ENCODE measurements at places on chromosomes 6 and 20.

GRCh38 chr6:166179704-166180103 lies 12.1 kb upstream of the TBXT start:
- no peaks in the 10 kb centered on the region for H3K36me3 ChIP-seq
- DNase-seq = no peak
- no peak overlapping the region for H3K4me3 ChIP-seq
- no peaks in the 10 kb centered on the region for H3K4me1 ChIP-seq
- H3K27me3 ChIP-seq = no peaks in the 10 kb centered on the region
- no peak overlapping the region for H3K27ac ChIP-seq

DNA sequence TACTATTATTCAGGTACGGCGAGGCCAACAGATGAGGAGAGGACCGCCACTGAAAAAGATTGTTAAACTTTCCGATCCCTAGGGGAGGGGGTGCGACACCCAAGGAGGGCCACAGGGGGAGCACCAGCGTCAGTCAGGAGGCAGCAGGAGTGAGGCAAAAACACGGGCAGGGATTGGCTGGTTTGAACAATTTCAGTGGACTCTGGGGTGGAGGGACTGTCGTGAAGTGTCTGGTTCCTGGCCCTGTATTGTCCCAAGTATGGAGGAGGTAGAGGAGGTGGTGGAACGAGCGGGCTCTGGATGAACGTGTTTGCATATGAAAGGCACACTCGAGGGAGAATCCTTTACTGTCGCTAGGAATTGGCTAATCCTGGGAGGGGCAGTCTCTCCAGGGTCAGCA lies 32.5 kb upstream of the MCUR1 start:
- no peaks in the 10 kb centered on the region for H3K27me3 ChIP-seq
- H3K36me3 ChIP-seq = no peaks in the 10 kb centered on the region
- no peak overlapping the region for H3K27ac ChIP-seq

- no peak overlapping the region for H3K4me3 ChIP-seq
- H3K27ac ChIP-seq = no peak overlapping the region
- H3K36me3 ChIP-seq = no peaks in the 10 kb centered on the region
- no peak for DNase-seq
- peaks cover 12% of the 10 kb centered on the region for H3K4me1 ChIP-seq
Observed at GRCh38 chr6:150586850-150587359, 12.8 kb upstream of the PLEKHG1 start.

GRCh38 chr20:53547664-53548239 lies 45.9 kb downstream of the ZNF217 start:
- H3K27me3 ChIP-seq = no peaks in the 10 kb centered on the region
- no peak overlapping the region for H3K4me3 ChIP-seq
- peak; percentile 40 for DNase-seq
- H3K36me3 ChIP-seq = no peaks in the 10 kb centered on the region
- H3K4me1 ChIP-seq = no peaks in the 10 kb centered on the region

DNA sequence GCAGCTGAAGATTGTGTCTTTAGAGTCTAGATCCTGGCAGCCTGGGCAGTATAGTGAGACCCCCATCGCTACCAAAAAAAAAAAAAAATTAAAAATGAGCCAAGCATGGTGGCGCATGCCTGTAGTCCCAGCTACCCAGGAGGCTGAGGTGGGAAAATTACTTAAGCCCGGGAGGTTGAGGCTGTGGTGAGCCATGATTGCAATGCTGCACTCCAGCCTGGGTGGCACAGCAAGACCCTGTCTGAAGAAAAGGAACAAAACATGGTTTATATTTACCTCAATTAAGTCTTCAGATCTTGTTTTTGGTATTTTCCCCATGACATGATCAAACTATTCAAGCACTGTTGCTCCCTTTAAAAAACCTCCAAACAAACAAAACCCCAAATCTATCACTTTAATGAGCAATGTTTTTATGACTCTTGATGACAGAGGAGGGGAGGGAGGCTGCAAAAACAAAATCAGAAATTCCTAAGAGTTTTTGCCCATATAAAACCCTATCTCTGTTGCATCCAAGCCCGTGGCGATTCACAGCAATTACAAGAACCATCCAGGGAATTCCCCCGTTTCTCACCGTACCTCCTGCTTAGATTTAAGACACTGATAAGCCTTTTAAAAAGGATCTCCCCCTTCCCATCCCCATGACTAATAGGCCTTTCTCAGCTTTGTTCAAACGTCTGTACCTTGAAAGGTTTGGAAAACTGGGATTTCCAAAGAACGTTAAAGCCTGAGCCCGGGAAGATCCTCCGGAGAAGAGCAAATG lies 259.9 kb downstream of the BMP7 start:
- peaks cover 49% of the 10 kb centered on the region for H3K27me3 ChIP-seq
- H3K4me1 ChIP-seq = no peaks in the 10 kb centered on the region
- H3K4me3 ChIP-seq = no peak overlapping the region
- H3K27ac ChIP-seq = no peak overlapping the region
- H3K36me3 ChIP-seq = no peaks in the 10 kb centered on the region

GRCh38 chr20:41960166-41960565 lies 342.0 kb upstream of the CHD6 start:
- peaks cover 18% of the 10 kb centered on the region for H3K4me1 ChIP-seq
- peak overlapping the region; percentile 43 for H3K27ac ChIP-seq
- no peak overlapping the region for H3K4me3 ChIP-seq
- H3K36me3 ChIP-seq = no peaks in the 10 kb centered on the region

GRCh38 chr20:33914919-33915318 lies 78.8 kb upstream of the RALY start:
- no peak overlapping the region for H3K27ac ChIP-seq
- peaks cover 6% of the 10 kb centered on the region for H3K4me1 ChIP-seq
- H3K27me3 ChIP-seq = no peaks in the 10 kb centered on the region
- no peak overlapping the region for H3K4me3 ChIP-seq
- no peak for DNase-seq
- H3K36me3 ChIP-seq = no peaks in the 10 kb centered on the region

GRCh38 chr6:46320505-46320904 lies 149.7 kb upstream of the ENPP5 start:
- no peak for DNase-seq
- no peaks in the 10 kb centered on the region for H3K27me3 ChIP-seq
- H3K4me3 ChIP-seq = no peak overlapping the region
- no peaks in the 10 kb centered on the region for H3K36me3 ChIP-seq
- H3K27ac ChIP-seq = no peak overlapping the region

DNA sequence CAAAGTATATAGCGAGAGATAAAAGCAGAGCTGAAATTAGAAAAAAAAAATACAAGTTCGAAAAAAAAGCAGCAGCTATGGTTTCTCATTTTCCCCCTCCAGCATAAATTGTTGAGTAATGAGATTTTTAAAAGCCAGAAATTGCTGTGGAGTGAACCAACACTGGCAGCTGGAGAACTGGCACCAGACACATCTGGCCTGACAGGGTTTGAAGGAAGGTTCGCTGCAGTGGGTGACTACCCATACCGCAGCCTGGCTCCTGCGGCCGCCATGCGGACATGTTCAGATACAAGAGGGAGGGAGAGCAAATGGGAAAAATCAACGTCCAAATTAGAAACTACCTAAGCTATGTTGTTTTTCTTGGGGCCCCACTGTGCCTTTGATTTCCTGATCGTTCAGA lies 3.3 kb downstream of the APCDD1L start:
- peaks cover 11% of the 10 kb centered on the region for H3K27me3 ChIP-seq
- H3K4me1 ChIP-seq = no peaks in the 10 kb centered on the region
- no peak overlapping the region for H3K4me3 ChIP-seq
- H3K36me3 ChIP-seq = no peaks in the 10 kb centered on the region
- DNase-seq = no peak

GRCh38 chr20:16490696-16491095 lies 82.6 kb downstream of the KIF16B start:
- H3K4me3 ChIP-seq = no peak overlapping the region
- no peaks in the 10 kb centered on the region for H3K36me3 ChIP-seq
- H3K4me1 ChIP-seq = peaks cover 5% of the 10 kb centered on the region
- no peaks in the 10 kb centered on the region for H3K27me3 ChIP-seq
- H3K27ac ChIP-seq = no peak overlapping the region

GRCh38 chr20:61295249-61295648 lies 43.2 kb downstream of the CDH4 start:
- DNase-seq = peak; percentile 13
- no peak overlapping the region for H3K27ac ChIP-seq
- 0 out of 2 replicates have a peak, but pooled peaks cover 5% of the 10 kb centered on the region for H3K4me1 ChIP-seq
- no peak overlapping the region for H3K4me3 ChIP-seq
- no peaks in the 10 kb centered on the region for H3K36me3 ChIP-seq

GRCh38 chr6:26554697-26555504 lies 16.7 kb downstream of the HMGN4 start:
- no peaks in the 10 kb centered on the region for H3K4me1 ChIP-seq
- H3K36me3 ChIP-seq = no peaks in the 10 kb centered on the region
- DNase-seq = peak; percentile 49
- no peaks in the 10 kb centered on the region for H3K27me3 ChIP-seq
- H3K4me3 ChIP-seq = peak overlapping the region; percentile 60

GRCh38 chr20:21516180-21516567 lies 2.3 kb upstream of the NKX2-2 start:
- no peak for DNase-seq
- H3K4me3 ChIP-seq = no peak overlapping the region
- no peak overlapping the region for H3K27ac ChIP-seq
- no peaks in the 10 kb centered on the region for H3K4me1 ChIP-seq
- H3K27me3 ChIP-seq = no peaks in the 10 kb centered on the region

DNA sequence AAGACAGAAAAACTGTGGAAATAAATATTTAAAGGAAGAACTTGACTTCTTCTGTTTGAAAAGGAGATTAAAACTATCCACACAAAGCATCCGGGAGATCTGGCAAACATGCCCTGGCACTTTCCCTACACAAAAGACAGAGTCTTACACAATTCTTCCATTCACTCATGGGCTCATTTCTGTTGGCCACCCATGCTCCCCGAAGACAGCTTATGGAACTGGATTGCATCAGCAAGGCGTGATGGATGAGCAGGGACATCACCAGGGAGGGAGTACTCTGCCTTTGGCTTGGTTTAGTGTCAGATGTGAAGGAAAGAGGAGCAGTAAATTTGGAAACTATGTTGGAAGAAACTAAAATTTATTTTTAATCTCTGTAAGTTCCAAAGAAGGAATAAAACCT lies 379.3 kb downstream of the CD109 start:
- no peak overlapping the region for H3K27ac ChIP-seq
- no peak for DNase-seq
- H3K4me1 ChIP-seq = no peaks in the 10 kb centered on the region
- H3K27me3 ChIP-seq = no peaks in the 10 kb centered on the region
- no peaks in the 10 kb centered on the region for H3K36me3 ChIP-seq

DNA sequence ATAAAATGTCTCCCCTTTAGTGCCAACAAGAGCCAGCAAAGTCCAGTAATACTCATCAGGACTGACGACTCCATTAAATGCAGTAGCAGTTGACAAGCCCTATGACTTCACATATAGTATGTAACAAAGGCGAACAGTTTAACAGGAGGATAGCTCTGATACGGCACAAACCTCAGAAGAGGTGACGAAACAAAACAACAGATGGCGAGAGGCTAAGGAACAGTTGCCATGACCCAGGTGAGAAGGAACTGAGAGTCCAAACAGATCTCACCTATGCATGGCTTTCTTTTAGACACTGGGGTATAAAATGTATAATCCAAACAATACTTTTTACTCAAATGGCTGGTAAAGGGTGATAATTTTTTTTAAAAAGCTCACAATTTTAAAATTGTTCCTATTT lies 37.1 kb downstream of the SYNE1 start:
- DNase-seq = no peak
- H3K27ac ChIP-seq = no peak overlapping the region
- no peaks in the 10 kb centered on the region for H3K36me3 ChIP-seq
- no peaks in the 10 kb centered on the region for H3K27me3 ChIP-seq
- H3K4me3 ChIP-seq = no peak overlapping the region

DNA sequence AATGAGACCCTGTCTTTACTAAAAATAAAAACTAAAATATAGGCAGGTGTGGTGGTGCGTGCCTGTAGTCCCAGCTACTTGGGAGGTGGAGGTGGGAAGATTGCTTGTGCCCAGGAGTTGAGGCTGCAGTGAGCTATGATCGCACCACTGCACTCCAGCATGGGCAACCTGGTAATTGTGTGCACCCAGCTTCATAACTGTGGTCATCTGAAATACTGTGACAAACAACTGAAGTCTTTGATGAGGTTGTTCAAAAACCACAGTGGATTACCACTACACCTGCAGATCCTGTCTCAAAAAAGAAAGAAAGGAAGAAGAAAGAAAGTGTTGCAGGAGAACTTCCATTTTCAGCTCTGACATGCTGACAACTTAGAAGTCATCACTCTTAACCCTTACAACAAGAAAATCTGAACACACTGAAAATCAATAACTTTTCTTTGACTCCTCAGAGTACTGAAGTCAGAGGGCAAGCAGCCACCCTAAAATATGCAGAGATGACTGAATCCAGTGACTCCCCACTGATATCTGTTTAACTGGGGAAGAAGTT lies 13.8 kb upstream of the ZBP1 start:
- H3K27ac ChIP-seq = no peak overlapping the region
- no peak overlapping the region for H3K4me3 ChIP-seq
- no peak for DNase-seq

- no peak for DNase-seq
- no peaks in the 10 kb centered on the region for H3K36me3 ChIP-seq
- H3K27me3 ChIP-seq = no peaks in the 10 kb centered on the region
- H3K27ac ChIP-seq = no peak overlapping the region
- no peak overlapping the region for H3K4me3 ChIP-seq
Observed at GRCh38 chr20:1874450-1875182, 20.6 kb upstream of the SIRPA start.

GRCh38 chr20:24097506-24098245 lies 109.1 kb upstream of the GGTLC1 start:
- DNase-seq = no peak
- H3K36me3 ChIP-seq = no peaks in the 10 kb centered on the region
- no peaks in the 10 kb centered on the region for H3K4me1 ChIP-seq
- H3K27ac ChIP-seq = no peak overlapping the region
- no peak overlapping the region for H3K4me3 ChIP-seq

DNA sequence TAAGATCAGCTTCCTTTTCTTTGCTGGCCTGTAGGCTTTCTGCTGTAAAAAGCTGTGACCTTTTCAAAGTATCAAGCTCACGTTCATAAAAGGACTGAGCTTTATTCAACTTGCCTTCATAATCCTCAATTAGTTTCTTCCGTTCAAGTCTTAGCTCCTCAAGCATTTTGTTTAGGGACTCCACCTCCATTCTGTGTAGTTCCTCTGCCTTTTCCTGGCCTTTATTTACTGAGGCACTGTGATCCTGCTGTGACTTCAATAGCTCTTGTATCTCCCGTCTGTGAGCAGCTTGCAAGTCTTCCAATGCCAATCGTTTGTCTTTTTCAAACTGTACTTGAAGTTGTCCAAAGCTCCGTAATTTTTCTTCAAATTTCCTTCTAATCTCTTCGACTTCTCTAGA lies 54.4 kb downstream of the FAM184A start:
- no peak overlapping the region for H3K4me3 ChIP-seq
- no peaks in the 10 kb centered on the region for H3K36me3 ChIP-seq
- no peaks in the 10 kb centered on the region for H3K27me3 ChIP-seq
- H3K4me1 ChIP-seq = no peaks in the 10 kb centered on the region
- DNase-seq = no peak
